ENCODE measurements at places on chromosomes 1 and 21. TPM values are rescaled to one million over a fixed set of nuclear protein-coding genes. Genes with fewer than 3 reads are reported as not detected.

DNA sequence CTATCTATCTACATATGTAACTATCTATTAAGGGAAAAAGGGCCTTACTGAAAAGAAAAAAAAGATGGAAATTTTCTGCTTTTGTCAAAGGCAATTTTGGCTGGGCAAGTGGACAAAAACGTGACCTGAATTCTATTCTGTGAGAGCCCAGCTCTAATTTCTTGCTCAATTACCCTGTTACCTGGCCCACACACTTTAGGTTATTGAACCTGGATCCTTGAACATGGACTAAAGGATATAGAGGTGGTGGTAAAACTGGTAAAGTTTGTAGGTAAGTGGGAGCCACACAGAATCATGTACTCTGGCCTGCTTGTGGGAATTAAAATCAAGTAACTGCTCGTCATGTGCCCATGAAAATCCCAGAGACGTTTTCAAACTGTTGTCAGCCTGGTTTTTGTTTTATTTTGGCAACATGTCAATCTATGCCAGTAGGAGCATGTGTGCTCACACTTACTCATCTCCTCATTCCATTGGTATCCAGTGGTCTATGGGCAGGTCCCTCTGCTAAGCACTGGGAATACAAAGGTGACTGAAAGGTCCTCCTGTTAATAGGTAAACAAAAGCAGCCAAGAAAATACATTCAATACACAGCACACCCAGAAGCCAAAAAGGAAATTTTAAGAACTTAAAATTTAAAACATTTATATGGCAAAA is 113.7 kb upstream of the WARS2 start:
- DNase-seq: no peak

DNA sequence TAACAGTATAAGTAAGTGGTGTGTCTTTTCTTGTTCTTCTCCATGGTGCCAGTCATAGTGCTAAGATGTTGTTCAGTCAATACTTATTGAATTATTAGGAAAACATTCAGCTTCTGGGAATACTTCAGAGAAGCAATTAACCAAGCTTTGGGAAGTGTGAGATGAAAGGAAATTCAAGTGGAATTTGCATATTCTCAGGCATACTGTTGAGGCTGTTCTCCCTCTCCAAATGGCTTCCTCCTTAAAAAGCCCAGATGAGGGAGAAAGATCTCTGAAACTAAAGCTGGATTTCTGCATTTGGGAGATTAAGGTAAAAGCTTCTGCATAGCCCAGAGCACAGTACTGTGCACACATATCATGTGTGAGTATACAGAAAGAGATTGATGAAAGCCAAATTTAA is 73.4 kb downstream of the MACF1 start:
- no peak for DNase-seq

DNA sequence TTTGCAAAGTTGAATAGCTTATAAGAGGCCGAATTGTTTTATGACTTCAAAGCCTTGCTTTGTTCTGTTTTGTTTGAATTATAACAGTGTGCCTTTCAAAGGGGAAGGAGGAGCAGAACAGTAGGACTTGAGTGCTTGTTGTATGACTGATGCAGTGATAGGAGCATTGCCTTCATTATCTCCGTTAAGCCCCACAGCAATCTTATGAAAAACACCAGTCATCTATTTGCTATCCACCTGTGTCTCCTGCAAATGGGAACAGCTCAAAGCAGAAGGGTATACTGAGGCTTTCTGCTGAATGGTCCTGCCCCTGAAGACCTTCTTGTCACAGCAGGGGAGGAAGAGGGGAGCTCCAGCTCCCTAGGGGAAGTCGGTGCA is 127.5 kb downstream of the RNF220 start:
- DNase-seq: no peak

KLF17 gene
- polyA plus RNA-seq: not detected

GRCh38 chr1:238252033-238252802 is 361.5 kb upstream of the ZP4 start:
- DNase-seq: peak; percentile 81

FCRL6 gene
- polyA plus RNA-seq: 0.32 TPM

DNA sequence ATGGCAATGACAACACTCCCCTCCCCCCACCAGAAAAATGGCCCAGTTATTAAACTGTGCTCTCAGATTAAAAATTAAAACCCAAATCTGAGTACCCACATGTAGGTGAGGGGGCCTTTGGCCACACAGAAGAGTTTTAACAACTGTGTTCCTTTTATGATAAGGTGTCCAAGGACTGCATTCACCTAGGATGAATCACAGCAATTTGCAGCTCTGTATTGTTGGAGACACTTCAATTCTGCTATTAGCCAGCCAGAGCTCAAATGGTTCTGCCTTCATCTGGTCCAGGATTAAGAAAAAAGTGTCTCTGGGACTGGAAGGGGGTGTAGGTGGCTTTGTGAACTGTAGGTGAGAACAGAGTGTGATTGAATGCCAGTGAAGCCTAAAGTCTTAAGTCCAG is 43.3 kb upstream of the DIRAS3 start:
- DNase-seq: peak; percentile 48

GRCh38 chr21:44723177-44724131 is 12.1 kb upstream of the TSPEAR start:
- DNase-seq: no peak

DNA sequence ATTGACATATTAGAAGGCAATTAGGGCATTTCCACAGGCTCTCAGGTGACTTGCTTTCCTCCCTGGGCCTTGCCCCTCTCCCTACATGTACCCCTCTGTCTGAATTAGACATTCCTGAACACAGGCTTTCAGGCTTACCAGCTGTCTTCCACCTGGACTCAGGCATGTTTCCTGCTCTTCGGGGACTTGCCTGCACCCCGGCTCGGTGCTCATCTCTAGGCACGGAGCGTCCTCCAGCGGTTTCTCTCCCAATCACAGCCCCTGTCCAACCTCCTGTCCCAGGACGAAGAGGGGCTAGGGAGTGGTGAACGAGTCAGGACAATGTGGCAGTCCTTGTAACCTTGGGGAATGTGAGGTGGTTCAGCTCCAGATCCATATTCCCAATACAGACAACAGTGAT is 4.2 kb downstream of the PROK1 start:
- no peak for DNase-seq

ADAMTS5 gene
- 4.4 TPM for polyA plus RNA-seq

DNA sequence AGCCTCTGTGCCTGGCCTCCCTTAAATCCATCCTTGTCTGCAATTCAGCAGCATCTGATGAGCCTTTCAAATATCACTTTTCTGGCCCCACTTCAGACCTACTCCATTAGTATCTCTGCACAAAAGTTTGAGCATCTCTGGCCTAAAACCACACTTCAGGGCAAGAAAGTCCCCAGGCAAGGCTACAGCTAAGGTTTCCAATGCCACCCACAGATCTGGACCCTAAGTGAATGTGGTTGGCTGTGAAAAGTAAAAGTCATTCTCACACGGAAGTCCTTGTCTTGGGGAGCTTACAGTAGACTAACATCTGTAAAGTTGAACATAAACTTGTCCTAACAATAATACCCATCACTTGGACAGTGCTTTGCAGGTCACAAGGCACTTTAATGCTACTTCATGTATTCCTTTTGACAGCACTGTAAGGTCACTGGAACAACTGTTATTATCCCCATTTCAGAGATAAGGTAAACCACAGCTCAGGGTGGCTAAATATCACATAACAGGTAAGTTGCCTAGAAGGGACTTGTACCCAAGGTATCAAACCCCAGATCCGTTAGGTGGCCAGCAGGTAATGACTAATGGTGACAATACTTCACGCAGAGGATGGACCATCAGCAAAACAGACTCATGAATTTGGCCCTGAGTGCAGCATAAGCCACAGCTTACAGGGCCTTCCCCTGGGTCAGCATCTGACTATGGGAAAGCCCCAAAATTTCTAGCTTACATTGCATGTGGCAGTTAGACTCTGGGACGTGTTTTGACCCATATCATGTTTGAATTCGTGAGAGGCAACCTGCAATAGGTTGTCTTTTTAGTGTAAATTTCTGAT is 356.0 kb downstream of the HHAT start:
- no peak for DNase-seq

FLG2 gene
- polyA plus RNA-seq: not detected

DNA sequence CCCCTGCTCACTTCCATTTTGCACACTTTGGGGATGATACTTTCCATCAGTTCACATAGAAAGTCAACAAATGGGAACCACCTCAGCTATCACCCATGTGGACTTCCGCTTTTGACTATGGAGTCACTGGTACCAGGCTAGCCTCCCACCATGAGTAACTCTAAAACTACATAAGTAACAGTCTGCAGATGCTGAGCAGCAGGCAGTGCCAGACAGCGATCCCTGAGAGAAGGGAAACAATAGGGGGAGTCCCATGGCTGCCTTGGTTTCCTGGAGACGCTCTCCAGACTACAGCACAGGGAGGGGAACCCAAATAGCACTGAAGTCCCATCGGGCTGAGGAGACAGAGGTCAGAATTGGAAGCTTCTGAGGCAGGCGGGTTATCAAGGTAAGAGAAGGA is 2.8 kb upstream of the TFF2 start:
- no peak for DNase-seq

- DNase-seq: no peak
Measured at GRCh38 chr1:242455052-242455361, 69.5 kb downstream of the PLD5 start.

GRCh38 chr1:177611402-177611801 is 358.5 kb downstream of the SEC16B start:
- no peak for DNase-seq

AGRN gene
- polyA plus RNA-seq: 20.9 TPM

DNA sequence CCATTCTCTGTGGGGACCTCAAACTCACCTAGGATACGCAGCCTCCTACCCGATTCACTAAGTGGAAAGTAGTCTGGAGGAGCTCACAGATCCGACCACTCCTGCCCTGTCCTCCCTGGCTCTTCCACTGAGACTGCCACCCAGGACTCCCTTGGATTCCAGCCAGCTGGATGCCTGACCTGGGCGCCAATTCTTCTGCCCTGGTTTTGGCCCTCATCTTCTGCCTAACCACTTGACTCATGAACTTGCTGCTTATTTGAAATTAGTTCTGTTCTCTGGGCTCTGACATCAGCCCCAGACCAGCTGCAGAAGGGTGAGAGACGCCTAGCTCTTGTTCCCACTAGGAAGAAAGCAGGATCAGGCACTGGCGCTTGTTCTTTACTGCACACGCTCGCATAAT is 48.9 kb downstream of the SLC35D1 start:
- no peak for DNase-seq

- DNase-seq: peak; percentile 62
Measured at GRCh38 chr1:184974056-184974836, at the start of gene NIBAN1. NIBAN1 (minus strand) TSS chr1:184974508; CDS start chr1:184974356, 152 bp downstream.

GRCh38 chr1:63116016-63116415 is 206.4 kb upstream of the FOXD3 start:
- no peak for DNase-seq

GRCh38 chr1:229753764-229754551 is 127.9 kb downstream of the URB2 start:
- DNase-seq: peak; percentile 55

DNA sequence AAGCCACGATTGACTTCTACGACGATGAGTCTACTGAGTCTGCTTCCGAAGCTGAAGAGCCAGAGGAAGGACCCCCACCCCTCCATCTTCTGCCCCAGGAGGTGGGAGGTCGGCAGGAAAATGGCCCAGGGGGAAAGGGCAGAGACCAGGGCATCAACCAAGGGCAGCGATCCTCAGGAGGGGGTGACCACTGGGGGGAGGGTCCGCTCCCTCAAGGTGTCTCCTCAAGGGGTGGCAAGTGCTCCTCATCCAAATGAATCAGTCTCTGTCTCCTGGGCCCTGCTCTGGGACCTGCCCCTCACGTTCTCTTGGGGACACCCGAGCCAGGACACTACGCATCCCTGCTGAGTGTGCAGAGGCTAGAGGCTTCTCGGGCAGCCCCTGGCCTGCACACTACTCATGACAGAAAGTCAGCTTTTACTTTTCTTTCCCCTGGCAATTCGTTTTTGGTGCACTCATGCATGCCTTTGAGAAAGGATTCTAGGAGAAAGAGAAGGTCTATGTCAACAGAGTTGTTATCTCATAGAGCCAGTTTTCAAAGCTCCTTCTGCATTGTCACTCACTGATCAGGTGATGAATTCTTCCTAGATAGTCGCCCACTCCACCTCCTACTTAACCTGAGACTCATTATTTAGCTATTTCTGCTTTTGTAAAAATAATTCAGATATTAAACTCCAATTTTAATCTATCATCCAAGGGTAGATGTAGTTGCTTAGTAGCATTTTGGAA is 11.6 kb downstream of the RIPPLY3 start:
- DNase-seq: no peak

GRCh38 chr1:27009601-27010197 is 3.0 kb downstream of the TENT5B start:
- no peak for DNase-seq

PPFIA4 gene
- not detected for polyA plus RNA-seq

GRCh38 chr1:246772686-246773085 is 48.5 kb downstream of the SCCPDH start:
- DNase-seq: no peak

LAPTM5 gene
- polyA plus RNA-seq: 50.0 TPM

GRCh38 chr1:244957525-244957924 is 93.2 kb upstream of the HNRNPU start:
- no peak for DNase-seq

TRAF3IP3 gene
- 8.4 TPM for polyA plus RNA-seq

- peak; percentile 78 for DNase-seq
Measured at GRCh38 chr1:233440951-233441401, 113.5 kb downstream of the MAP3K21 start.

DNA sequence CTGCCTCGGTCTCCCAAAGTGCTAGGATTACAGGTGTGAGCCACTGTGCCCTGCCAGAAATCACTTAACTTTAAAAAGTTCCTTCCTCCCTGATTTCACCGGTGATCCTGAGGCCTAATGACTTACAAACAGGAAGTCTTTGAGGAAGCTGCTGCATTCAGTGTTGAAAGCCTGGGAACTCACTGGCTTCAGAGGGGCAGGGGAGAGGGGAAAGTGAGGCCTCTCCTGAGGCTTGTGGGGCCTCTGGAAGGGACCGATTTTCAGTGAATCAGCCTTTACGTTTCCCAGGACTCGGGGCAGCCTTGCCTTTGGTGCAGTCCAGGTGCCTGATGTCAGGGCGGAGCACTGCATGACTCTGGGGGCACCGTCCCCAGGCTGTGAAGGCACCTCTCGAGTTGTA is 30.1 kb upstream of the ARHGEF10L start:
- no peak for DNase-seq

- DNase-seq: no peak
Measured at GRCh38 chr1:44034423-44034822, 3.2 kb upstream of the SLC6A9 start.

DNA sequence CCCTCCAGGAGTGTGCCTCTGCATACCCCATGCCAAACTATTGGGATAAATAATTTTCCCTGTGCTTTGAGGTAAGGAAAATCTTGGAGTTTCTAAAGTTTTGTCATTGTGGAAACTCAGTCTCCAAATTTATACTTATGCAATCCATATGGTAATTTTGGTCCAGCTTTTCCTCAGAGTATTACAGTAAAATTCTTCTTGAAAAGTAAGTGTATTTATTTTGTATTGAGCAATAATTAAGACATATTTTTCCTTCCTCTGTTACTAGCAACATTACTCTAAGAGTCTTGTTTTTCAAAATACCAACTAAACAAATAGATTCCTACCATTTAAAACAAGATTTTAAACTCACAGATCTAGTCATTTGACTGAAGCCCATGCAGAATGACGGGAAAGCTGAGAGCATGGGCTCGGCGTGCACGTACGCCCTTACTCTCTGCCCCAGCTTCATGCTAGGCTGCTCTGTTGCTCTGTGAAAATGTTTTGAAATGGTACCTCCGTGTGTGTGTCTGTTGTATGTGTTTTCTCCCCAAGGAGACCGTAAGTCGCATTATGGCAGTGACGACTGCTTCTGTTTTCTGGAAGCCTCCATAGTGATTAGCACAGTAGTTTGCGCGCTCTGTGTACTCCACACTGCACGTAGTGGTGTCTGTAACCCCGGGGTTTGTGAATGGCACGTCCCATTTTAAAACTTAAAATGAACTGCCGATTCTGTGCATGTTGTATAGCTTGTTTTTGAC is 165.3 kb downstream of the SDCCAG8 start:
- no peak for DNase-seq

- no peak for DNase-seq
Measured at GRCh38 chr1:1462318-1462966, 9.1 kb upstream of the ATAD3B start.

KCND3 gene
- 1.8 TPM for polyA plus RNA-seq
